Astrocyte (in vitro differentiated cells and primary cell): ENCODE measurements at places on chromosomes 1 and 21.

- peak; percentile 99 for DNase-seq
These were observed 51.0 kb upstream of the ERRFI1 start for GRCh38 chr1:8077120-8077573.

- DNase-seq = no peak
These were observed at the start of gene VTCN1 for GRCh38 chr1:117210831-117211261. Gene VTCN1 (minus strand): TSS chr1:117210927. CDS start chr1:117210855, 72 bp downstream.

DNA sequence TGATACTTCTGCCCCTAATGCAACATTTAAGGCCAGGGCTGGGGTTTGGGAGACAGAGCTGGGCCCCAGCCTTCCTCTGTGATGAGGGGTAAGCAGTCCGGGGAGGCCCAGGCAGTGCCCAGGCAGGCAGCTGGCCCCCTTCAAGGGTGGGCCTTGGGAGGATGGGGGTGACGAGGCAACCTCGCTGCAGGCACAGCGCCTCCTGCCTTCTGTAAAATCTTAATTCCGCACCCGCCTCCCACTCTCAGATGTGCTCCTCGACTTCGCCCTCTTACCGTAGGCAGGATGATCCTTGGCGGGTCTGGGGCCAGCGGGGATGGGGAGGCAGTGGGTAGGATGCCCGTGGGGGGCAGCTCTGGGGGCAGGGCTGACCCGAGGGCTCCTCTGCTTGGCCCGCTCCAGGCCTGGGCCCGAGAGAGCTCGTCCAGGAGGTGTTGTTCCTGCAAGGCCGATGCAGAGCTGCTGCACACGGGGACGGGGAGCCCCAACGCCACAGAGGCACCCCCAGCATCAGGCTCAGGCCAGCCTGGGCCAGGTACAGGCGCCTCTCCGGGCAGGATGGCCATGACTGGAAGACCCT lies 9.1 kb downstream of the C21orf58 start:
- DNase-seq = no peak

DNA sequence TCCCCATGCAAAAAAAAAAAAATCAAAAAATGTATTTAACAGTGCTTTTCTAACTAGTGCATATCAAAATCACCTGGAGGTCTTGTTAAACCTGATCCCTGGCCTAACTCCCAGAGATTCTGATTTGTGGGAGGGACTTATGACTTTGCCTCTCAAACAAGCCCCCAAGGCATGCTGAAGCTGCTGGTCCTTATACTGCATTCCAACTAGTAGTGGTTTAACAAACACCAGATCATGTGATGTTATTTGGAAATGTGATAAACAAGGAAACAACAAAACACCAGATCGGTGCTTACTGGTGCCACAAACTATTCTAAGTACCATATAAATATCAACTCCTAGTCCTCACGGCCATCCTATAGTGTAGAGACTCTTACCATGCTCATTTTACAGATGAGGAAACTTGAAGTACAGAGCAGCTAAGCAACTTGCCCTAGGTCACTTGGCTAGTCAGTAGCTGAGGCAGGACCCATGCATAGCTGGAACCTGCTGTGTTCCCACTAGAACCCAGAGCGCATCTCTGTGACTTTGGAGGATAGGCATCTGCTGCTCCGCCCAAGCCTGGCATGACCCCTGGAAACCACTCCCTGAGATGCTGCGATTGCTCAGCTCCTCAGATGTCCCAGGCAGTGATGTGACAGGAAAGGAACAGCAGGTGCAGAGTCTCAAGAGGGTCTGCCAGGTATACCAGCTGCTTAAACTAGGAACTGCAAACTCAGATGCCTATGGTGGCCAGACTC lies 38.1 kb downstream of the SOX13 start:
- no peak for DNase-seq

DNA sequence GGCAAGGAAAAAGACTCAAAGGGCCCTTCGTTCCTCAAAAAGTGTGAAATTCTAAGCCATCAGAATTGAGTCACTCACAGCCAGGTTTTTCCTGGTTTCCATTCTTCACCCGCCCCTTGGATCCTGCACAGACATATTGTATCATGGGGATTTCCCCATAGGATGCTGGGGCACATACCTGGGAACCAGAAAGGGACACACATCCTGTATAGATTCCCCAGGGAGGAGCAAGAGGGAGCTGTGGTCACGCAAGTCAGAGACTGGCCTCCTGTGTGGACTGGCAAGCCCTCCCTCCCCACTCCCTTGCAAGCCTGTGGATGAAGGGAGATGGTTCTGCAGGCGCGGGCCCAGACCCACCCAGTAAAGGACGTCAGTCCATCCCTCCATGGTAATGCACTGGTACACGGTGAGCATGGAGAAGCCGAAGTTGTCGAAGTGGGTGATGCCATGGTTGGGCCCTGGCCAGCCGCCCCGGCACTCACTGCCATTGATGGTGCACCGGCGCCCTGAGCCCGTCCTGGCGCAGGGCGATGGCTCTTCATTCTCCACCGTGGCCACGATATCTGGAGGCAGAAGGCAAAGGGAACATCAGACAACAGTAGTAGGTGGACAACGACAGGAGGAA lies 23.2 kb downstream of the CACNA1S start:
- DNase-seq = no peak

GRCh38 chr1:3450983-3451382 lies 3.5 kb upstream of the ARHGEF16 start:
- DNase-seq = no peak

GRCh38 chr1:40651138-40651857 lies 14.2 kb downstream of the RIMS3 start:
- DNase-seq = no peak

DNA sequence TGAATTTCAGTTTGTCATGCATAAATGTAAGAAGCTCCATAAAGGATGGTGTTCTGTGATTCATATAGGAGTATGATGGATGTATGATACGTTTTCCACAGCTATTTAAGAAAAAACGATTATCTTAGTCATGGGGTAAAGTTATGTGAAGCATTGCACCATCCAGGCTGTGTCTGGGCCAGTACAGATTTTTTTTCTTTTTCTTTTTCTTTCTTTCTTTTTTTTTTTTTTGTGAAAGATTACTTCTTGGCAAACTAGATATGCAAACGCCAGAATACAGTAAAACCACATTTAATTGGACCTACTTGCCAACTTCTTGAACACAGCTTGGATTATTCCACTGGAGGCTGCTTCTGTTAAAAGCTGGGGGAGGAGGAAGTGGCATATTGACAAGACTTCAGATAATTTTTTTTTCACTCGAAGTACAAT lies 14.9 kb downstream of the ZBTB18 start:
- peak; percentile 93 for DNase-seq

GRCh38 chr1:185477638-185478580 lies 160.9 kb upstream of the IVNS1ABP start:
- no peak for DNase-seq

DNA sequence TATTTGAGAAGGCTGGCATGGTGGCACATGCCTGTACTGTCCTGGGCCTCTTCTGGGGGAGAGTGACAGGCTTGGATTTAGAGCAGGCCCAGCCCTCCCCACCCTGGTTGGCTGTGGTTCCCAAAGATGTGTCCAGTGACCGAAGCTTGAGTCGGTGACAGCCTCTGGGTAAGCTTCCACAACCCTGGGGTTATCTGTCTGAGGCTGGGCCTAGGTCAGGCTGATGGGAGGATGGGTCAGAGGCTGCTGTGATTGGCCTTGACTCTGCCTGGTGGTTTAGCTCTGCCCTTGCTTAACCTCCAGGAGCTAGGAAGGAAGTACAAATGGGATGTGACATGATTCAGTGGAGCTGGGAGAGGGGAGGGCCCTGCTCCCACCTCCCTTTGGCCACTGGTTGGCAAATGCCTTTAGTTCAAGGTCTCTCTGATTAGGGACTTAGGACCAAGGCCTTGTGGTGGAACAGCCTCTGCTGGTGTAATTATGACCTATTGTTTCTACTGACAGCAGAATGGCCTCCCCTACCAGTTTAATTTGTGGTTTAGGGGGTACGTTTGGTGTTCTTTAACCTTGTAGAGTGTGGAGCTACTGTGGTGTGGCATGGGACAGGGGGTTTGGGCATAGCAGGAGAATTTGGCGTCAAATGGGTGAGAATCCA lies 16.6 kb downstream of the NUDC start:
- no peak for DNase-seq

DNA sequence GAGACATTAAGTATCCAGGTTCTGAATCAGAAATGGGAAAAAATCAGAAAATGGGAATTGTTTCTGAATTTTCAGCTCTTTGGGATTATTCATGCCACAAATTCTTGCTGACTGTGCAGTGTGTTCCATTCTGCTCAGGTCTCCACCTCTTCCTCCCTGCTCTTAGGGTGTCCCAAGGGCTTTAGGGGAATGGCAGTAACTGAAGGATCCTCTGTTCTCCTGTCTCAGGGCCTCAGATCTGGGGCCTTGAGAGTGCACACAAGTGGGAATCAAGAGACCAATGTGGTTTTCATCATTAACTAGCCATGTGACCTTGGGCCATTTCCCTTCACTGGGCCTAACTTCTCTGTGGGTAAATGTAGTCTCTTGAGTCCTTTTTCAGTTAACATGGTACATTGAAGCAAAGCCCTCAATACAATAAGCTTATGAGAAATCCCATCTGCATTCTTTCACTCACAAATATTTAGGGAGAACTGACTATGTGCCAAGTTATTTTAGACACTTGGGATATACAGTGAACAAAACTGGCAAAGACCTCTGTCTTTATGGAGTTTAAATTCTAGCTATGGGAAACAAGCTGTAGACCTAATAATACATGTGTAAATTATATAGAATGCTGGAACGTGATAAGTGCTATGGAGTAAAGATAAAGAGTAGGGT lies 75.7 kb upstream of the SPATA6 start:
- no peak for DNase-seq

DNA sequence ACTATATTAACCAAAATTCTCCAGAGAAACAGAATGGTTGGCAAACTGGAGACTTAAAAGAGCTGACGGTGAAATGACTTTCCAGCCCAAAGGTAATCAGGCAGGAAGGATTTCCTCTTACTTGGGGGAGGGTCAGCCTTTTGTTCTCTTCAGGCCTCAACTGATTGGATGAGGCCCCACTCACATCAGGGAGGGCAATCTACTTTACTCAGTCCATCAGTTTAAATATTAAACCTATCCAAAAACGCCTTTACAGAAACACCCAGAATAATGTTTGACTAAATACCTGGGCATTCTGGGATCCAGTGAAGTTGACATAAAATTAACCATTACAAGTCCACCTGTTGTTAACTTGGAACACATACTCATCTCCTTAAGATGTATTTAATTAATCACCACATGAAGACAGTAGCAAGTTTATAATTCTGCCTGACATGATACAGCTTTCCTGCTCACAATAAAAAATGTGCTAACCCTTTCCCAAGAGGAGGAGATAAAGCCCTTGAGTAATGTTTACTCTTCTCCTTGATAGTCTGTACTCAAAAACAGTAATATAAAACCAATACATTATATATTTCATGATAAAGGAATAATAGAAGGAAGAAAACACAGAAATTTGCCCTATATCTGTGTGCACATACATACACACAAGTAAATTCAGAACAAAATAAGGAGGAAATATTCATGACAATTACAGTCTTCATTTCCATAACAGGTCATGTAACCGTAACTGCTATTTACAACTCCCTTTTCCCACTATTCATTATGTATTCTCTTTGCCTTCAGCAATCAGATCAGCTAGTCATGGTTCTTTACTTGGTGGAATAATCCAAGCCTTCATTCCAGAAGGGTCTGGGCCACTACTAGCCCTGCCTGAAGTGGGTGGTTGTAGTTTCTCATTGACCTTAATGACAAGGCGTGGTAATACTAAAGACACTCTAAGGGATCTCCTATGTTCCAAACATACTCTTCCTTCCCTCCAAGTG lies 107.5 kb upstream of the RUNX1 start:
- DNase-seq = no peak

DNA sequence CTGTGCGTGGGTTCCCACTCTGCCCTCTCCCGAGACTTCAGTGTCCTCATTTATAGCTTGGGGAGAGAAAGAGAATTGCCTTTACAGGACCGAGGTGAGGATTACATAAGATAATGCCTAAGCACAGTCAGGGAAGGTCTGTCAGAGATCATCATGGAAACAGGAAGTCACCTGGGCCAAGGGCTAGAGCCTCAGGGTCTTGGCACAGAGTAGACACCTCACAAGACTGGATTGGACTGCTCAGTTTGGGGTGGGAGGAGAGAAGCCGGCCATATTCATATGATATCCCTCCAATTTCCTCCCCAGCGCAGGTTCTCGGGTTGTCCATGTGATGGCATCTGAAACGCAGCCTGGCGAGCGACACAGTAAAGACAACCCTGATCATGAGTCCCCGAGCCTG lies 3.8 kb downstream of the CNR2 start:
- DNase-seq = no peak

DNA sequence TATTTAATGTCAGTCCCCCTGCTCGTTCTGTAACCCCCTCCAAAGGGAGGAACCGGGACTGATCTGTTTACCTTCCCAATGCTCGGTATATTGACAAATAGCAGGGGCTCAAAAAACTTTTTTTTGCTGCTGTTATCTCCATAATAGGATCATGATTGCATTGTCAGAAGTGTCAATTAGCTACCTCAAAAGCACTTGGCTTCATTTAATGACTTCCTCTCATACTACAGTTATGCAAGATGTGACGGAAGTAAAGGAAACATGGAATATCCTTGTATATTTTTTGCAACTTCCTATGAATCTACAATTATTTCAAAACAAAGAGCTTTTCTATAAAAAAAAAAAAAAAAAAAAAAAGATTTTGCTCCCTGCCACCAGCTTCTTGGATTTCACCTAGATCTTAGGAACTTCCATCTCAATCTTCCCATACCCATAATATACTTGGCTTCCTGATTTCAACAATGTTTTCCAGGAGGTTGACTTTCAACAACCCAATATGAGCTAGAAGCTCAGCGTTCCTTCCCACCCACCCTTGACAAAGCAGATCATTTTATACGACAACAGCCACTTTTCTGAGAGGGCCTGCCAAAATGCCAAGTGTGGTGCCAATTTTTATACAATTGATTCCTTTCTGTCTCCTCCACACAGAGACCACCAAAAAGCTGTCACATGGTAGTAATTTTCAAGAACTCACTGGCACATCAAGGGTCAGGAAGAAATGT lies 71.7 kb downstream of the SETD4 start:
- no peak for DNase-seq

- no peak for DNase-seq
These were observed 83.0 kb upstream of the AK4 start for GRCh38 chr1:65064981-65065380.

DNA sequence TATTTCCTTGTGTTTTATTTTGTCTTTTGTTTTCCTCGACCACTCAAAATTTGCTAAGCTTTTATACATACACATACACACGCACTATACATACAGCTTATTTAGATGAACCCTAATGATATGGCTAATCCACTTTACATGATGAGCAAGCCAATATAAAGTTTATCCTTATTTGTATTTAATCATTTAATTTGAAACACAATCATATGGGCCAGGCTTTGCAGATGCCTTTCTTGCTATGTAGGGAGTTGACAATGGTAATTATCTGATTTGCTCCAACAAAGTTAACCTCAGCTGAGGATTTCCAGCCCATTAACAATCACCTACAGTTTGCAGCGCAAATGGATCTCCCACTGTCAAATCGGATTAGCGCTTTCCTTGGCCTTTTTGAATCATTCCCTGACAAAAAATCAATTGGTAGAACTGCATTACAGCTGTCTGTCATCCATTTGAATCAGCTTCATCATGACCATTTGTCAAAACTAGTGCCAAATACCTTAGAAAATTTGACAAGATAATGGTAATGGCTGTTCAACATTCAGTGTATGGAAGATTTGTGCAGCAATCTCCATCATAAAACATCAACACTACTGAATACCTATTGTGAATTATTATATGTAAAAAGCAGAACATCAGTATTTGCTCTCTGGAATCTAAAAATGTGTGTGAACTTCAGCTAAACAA lies 352.6 kb downstream of the MRPL39 start:
- no peak for DNase-seq
